Foreskin fibroblast (primary cell): ENCODE measurements at places on chromosomes 6 and 20.
A peak's percentile ranks its signal among the peaks of the same experiment; 100 is the strongest.

GRCh38 chr20:4341804-4342485 lies 326.6 kb upstream of the RNF24 start:
- DNase-seq, result peak; percentile 69

- no peak for DNase-seq
These were observed 87.1 kb upstream of the SYNDIG1 start for GRCh38 chr20:24382331-24382730.

DNA sequence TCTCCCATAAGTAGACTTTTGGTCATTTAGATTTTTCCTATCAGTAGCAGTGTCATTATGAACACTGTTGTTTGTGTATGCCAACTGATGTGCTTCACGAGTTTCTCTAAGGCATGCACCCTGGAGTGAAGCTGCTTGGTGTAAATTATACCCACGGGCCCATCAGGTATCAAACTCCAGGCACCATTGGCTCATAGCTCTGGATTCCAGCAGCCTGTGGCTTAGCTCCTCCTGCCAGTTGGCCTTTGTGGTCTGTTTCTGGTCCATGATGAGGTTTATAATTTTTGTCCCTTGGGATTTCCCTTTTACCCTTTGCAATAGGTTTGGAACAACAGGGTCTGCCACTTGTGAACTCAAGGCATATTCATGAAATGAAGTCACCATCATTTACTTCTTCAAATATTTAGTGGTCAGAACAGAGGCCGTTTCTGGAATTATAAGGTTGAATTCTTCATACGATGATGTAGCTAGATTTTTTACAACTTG lies 350.5 kb downstream of the PRL start:
- DNase-seq, result peak; percentile 48

GRCh38 chr20:63364801-63365585 lies 3.8 kb upstream of the CHRNA4 start:
- no peak for DNase-seq

DNA sequence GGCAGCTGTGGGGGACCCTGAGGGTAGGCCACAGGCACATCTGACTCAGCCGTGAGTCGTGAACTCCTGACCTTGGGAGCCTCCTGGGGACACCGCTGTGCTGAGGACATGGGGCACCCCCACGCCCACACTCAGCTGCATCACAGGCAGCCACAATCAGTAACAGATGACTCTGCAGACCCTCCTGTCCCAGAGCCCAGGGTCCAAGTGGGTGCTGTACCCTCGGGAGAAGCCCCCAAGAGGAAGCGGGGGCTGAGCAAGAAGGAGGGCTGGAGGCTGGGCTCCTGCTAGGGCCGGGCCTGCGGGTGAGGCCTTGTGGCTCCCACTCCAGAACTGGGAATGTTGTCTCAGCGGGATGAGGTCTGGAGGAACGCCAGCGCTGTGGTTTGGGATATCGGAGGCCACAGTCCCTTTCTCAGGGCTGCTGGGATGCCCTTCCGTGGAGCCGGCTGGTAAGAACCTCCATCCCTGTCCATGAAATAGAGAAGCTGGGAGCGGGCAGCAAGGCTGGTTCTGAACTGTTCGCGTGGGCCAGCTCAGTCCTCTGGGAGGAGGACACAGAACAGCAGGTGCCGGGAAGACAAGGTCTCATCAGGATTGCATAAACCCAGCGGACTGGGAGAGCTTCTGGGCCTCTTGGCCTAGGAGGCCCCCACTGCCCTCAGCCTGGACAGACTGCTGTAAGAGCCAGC lies 3.1 kb upstream of the LAMA5 start:
- DNase-seq, result peak; percentile 79

GRCh38 chr6:127115084-127115655 lies 3.3 kb upstream of the RSPO3 start:
- DNase-seq, result no peak

- peak; percentile 100 for DNase-seq
These were observed 8.7 kb upstream of the AP5S1 start for GRCh38 chr20:3811467-3812258.

DNA sequence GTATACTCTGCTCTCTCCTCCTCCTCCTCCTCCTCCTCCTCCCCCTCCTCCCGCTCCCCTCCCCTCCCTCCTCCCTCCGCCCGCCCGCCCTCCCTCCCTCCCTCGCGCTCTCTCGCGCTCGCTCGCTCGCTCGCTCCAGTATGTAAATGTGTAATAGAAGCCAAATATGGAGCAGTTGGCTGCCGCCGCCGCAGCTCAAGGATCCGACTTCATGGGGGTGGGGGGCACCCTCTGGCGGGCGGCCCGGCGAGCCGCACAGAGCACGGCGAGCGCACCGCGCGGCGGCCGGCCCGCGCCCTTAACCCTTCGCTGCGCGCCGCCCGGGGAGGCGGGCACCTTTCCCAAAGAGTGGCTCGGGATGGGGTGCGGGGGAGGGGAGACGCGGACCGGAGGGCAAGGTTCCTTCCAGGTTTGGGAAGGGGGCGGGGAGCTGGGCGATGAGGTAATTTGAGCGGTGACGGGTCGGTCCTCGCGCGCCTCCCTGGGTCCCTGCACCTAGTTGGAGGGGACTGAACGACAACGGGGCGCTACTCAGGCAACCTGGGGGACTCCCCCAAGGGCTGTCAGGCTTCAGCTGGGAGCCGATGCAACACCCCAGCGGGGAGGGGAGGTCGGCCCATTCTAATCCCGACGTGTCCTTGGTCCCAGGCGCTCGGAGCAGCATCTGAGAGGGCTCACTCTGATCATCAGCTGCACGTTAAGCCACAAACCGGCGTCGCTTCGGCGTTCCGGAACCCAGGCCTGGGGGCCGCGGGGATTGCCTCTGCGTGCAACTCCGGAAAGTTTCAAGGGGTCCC lies 409 bp upstream of the ATXN1 start:
- peak; percentile 95 for DNase-seq

DNA sequence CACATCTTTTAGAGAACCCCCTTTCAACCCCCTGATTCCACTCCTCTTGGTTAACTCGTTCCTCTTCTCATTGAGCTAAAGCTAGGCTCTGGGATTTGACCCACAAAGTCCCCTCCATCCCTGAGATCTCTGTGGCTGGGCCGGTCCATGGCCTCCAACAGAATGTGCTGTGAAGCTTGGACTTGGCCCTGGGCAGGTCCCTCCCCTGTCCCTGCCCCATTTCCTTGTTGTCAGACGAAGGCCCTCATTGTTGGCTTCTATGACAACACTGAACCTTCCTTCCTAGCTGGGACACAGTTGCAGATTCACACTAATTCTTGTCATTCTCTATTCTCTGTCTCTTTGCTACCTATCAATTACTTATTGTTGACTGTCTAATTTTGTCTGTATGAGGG lies 156.1 kb downstream of the SYCP2 start:
- DNase-seq, result no peak

DNA sequence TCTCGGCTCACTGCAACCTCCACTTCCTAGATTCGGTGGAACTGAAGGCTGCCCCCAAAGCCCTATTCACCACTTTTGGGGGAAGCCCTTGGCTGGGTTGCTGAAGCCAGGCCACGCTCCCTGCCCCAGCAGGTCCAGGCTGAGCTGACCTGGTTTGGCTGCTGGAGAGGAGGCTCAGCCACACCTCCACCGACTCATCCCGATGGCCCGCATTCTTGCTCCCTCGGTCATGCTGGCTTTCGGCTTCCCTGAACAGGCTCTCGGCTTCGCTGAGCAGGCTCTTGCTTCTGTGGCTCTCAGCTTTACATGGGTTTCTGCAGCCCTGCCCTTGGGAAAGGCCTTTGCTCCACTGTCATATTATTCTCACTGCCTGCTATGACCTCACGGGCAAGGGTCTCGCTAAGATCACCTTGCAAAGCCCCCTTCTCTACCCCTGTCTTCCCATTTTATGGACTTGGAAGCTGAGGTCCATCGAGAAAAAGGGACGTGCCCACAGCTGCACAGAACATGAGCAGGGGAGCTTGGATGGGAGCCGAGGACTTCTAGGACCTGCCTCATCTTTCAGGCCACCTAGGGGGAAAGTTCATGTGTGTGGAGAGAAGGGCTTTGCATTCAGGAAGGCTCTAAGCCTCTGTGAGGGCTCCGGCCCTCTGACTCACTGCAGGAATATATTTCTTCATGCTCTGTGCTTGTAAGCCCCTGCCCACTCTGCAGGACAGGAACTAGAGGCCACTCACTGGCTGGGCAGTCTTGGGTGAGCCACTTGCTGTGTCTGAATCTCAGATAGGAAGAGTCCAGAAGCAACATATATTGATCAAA lies 15.6 kb downstream of the ARHGAP40 start:
- DNase-seq, result peak; percentile 26

GRCh38 chr6:100491952-100492670 lies 27.4 kb upstream of the SIM1 start:
- DNase-seq, result no peak

GRCh38 chr6:36019167-36019566 lies 5.3 kb downstream of the SLC26A8 start:
- DNase-seq, result no peak

- DNase-seq, result no peak
These were observed 22.7 kb downstream of the LYRM2 start for GRCh38 chr6:89615882-89616281.

DNA sequence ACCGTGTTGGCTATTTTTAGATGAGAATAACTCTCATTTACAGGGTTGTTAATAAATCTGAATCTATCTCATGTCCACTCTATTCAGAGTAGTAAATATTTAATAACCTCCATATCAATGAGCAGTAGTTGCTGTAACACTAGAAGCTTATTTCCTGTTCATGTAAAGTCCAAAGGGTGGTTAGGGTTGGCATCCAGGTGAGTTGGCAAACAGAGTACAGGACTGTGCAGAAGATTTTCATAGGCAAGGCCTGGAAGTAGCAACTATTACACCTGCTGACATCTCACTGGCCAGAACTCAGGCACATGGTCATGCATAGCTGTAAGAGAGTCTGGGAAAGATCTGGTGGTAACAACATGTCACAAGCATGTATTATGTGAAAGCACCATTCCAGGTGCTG lies 147.5 kb downstream of the PHF3 start:
- no peak for DNase-seq

DNA sequence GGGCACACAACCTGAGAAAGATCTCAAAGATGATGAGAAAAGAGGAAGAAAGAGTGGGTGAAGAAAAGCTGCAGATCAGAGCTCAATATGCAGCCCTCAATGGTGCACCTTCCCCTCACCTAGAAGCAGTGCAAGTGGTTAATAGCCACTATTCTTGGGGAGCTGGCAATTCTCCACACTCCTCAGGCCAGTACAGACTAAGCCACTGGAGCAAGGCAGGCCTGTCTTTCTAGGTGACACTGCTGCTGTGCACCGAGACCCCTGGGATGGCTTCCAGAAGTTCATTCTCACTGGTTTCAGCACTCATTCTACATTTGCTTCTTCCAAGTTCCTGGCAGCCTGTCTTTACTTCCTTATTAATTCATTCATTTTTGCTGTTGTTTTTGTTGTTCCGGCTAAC lies 973.3 kb downstream of the KIF16B start:
- no peak for DNase-seq

GRCh38 chr6:84764332-84765049 lies at the start of gene TBX18:
TSS of gene TBX18 (minus strand) at chr6:84764598. CDS start at chr6:84764181, 417 bp downstream.
- peak; percentile 100 for DNase-seq

DNA sequence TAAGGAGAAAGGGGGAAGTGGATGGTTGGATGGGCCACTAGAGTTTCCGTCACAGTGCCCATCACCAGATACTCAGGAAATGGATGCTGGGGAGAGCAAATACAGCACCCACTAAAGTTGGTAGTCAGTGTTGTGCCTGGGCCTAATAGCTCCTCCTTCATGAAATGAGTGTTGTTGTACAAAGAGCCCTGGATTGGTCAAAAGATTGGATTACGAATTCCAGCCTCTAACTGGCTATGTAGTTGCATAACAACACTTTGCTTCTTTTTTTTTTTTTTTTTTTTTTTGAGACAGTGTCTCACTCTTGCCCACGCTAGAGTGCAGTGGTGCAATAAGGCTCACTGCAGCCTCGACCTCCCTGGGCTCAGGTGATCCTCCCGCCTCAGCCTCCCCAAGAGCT lies 27.4 kb downstream of the KCNG1 start:
- DNase-seq, result peak; percentile 44

- no peak for DNase-seq
These were observed 101.1 kb upstream of the RREB1 start for GRCh38 chr6:7006515-7007191.

- DNase-seq, result no peak
These were observed 6.4 kb upstream of the MYT1 start for GRCh38 chr20:64157878-64158277.
